ENCODE measurements at places on chromosomes 3 and 15. TPM values are rescaled to one million over a fixed set of nuclear protein-coding genes. Genes with fewer than 3 reads are reported as not detected.

Gene CCNB2
- not detected for total RNA-seq

Gene ARGFX
- not detected for total RNA-seq

- DNase-seq = no peak
These were observed 2.2 kb upstream of the FBXW12 start for GRCh38 chr3:48369693-48370332.

Gene ABHD5
- total RNA-seq = 34.6 TPM

Gene GOLGA6D
- total RNA-seq = not detected
